ENCODE measurements at places on chromosomes 7 and 10.

- no peak for DNase-seq
These were observed 40.7 kb upstream of the LYZL1 start for GRCh38 chr10:29248158-29248557.

GRCh38 chr7:123425246-123425645, 109.1 kb downstream of the IQUB start:
- DNase-seq: no peak

GRCh38 chr10:106310596-106310995, 853.9 kb downstream of the SORCS1 start:
- no peak for DNase-seq

GRCh38 chr7:137476937-137477336, 133.4 kb upstream of the PTN start:
- peak; percentile 27 for DNase-seq

DNA sequence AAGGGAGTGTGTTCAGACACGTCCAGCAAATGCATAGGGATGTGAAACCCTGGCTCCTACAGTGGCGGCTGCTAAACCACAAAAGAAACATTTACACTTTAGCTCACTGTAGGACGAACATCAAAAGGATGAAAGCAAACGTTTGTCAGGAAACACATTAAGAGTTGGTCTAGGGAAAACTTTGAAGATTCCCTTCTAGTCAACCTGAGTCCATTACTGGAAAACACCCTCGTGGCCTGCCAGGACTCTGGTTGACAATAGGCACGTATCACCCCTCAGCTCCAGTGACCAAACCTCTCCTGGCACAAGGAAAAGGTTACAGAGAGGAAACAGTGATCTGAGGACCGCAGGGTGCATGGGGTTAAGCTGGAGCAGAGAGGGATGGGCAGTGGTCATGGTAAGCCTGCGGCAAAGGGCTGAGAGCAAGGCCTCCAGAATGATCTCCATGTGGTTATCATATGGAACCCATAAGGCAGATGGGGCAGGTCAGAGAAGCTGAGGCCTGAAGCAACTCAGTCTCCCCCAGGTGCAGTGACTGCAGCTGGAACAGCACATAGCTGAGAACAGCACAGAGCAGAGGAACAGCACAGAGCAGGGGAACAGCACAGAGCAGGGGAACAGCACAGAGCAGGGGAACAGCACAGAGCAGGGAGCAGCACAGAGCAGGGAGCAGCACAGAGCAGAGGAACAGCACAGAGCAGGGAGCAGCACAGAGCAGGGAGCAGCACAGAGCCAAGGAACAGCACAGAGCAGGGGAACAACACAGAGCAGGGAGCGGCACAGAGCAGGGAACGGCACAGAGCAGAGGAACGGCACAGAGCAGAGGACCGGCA, 49.9 kb downstream of the CHST15 start:
- peak; percentile 36 for DNase-seq

- DNase-seq: no peak
These were observed 19.7 kb downstream of the PLXDC2 start for GRCh38 chr10:19835952-19836351.

DNA sequence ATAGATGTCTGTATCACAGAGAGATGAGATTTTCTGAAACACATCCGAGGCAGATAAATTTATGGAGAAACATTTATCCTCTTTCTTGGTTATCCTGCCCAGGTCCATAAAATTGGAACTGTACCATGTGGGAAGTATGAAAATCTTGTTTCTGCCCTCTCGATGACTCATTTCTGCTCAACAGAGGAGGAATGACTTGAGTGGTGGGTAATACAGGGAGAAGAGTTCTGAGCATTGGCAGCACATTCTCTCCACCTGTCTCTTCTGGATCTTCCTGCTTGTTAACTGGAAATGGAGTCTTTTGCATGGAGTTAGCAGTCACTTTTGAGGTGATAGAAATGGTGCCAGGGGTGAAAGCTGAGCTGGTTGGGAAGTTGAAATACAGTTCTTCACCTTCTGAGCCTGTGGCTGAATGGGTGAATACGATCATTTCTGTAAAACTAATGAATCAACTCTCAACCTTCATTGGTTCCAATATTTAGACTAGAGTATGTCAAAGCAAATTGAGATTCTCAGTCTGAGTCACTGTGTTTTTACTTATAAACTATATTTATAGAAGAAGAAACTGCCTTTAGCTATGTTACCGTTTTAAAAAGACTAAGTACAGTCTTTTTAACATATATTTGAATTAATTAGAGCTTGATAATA, 945.5 kb downstream of the SORCS3 start:
- peak; percentile 9 for DNase-seq

- no peak for DNase-seq
These were observed 626 bp upstream of the BMS1 start for GRCh38 chr10:42781893-42782445.

Data from astrocyte of the hippocampus (primary cell).